Eye (tissue), 1 donor: ENCODE measurements at places on chromosomes 6 and 20.

DNA sequence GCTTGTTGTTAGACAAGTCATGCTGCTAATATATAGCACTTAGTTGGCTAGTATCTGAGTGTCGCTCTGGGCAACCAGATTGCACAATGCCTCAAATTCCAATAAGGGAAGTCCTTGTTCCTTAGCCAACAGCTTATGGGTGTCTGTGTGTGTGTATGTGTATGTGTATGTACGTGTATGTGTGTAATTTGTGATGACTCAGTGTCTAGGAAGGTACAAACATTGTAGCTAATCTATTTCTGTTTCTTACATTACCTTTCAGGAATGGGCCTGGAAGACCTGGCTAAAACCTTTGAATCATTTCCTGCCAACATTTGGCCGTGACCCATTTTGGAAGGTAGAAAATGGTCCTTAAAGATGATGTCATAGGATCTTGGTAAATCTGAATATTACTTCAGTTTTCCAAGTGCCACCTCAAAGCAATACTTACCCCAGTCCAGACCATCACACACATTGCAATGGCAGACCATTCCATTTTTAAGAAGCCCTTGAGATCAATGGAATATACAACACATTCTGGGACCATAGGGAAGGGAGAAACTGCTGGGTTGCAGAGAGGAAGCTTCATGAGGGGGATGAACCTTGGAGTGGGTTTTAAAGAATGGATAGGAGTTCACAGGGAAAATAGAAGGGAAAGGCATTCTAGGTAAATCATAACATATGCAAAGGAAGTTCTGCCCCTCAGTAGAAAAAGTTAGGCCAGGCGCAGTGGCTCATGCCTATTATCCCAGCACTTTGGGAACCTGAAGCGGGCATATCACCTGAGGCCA lies 25.1 kb downstream of the NEDD9 start:
- DNase-seq, result no peak

DNA sequence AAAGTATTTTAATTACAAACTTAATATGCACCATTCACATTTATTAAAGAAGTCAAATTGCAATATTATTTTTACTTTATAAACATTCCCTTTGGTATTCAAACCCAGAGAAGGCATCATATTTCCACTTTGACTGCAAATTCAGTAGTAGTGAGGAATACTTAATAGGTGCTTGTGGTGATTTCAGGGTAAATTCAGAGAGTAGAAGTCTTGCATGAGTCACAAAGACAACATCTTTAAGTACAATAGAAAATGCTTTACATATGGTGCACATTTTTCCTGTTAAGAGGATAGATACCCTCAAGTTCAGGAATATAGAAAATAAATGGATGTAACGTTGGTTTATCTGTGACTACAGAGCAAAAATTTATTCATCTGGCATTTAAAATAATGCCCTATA lies 390.2 kb downstream of the TENT5A start:
- no peak for DNase-seq

- no peak for DNase-seq
These were observed 39.7 kb upstream of the SUPT3H start for GRCh38 chr6:45417436-45417835.

- DNase-seq, result no peak
These were observed 48.1 kb downstream of the ZBTB9 start for GRCh38 chr6:33502486-33502885.

DNA sequence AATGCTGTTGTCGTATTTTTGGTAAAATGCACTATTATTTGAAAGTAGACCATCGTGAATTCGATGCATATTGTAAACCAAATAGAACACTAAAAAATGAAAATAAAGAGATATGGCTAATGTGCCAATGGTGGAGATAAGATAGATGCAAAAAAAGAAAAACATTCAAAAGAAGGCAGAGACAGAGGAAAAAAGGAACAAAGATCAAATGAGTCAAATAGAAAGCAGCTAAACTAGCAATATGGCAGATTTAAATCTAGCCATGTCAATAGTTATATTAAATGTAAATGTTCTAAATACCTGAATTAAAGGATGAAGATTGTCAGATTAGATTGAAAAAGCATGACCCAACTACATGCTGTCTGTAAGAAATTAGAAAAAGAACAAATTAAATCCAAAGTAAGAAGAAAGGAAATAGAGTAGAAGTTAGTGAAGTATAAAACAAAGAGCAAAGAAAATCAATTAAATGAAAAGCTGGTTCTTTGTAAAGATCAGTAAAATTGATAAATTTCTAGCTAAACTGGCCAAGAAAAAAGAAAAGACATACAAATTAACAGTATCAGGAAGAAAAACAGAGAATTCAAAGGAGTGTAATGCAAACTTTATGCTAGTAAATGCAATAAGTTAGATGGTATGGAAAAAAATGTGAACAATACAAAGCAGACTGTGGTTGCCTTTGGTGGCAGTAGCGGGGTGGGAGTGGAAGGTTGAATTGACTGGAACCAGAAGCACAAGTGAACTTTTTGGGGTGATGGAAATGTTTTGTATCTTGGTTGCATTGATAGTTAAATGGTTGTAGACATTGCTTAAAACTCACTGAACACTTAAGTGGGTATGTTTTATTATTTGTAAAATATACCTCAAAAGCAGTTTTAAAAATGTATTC lies 44.8 kb downstream of the PTPN1 start:
- DNase-seq, result no peak

- DNase-seq, result no peak
These were observed 7.9 kb downstream of the MAP3K4 start for GRCh38 chr6:160999516-160999915.

DNA sequence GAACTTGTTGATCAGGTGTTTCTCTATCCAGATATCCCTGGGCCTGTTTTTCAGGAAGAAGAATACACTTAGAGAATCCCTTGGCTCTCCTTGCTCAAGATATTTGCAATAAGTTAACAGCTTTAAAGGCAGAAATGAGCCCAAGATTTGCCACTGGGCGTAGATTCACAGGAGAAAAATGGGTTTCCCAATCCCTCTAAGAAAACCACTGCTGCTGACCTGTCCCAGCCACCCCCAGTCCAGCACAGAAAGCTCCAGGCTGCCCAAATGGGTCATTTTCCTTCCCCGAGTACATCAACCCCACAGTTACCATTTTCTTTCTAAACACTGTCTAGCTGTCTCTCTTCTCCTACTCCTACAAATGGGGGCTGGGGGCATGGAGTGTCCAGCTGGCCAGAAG lies 67.3 kb downstream of the ANKRD60 start:
- no peak for DNase-seq

DNA sequence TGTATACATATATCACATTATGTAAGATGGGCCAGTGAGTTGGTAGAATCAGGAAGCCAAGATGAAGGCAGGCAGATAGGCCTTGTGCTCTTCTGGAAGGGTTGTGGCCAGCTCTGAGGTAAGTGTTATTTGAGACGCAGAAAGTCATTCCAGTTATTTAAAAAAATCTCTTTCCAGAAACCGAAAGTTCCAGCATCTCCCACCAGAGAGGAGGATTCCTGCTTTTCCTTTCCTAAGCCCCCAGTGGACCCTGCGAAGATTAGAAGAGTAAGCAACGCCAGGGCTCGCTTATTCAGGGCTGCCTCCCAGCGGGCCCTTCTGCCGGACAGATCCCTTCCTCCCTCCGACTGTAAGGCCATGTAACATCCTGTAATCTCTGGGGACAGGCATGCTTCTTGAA lies 20.4 kb downstream of the ARMC2 start:
- no peak for DNase-seq

DNA sequence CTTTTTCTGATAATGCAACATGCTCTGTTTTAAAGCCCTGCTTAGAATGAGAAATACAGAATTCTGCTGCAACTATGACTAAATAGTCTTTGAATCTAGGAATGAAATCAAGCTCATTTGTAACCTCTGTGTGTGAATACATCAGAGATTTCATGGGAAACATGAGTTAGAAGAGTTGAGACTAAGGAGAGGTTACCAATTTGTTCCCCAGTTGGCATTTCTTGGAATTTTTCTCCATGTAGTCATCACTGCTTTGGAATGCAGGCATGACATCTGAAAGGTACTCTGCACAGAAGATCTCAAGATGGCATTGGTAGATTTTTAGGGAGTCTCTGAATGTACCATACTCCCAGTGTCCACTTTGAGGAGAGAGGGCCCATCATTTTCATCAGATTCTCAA lies 237.2 kb downstream of the TFAP2A start:
- DNase-seq, result no peak

DNA sequence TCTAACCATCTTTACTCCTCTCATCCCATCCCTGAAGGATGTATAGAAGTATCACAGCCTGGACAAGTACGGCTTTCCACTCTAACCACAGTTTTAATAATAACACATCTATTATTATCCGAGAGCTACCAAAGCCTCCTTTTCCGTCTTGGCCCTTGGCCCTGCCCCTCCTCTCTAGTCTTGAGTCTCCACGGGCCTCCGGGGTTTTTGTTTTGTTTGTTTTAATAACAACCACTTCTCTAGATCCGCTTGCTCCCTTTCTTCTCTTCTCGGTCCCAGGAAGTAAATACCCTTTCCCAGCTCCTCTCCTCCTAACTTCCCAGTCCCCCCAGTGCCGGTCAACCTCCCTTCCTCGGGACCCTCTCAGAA lies 661 bp downstream of the LCA5 start:
- DNase-seq, result no peak

DNA sequence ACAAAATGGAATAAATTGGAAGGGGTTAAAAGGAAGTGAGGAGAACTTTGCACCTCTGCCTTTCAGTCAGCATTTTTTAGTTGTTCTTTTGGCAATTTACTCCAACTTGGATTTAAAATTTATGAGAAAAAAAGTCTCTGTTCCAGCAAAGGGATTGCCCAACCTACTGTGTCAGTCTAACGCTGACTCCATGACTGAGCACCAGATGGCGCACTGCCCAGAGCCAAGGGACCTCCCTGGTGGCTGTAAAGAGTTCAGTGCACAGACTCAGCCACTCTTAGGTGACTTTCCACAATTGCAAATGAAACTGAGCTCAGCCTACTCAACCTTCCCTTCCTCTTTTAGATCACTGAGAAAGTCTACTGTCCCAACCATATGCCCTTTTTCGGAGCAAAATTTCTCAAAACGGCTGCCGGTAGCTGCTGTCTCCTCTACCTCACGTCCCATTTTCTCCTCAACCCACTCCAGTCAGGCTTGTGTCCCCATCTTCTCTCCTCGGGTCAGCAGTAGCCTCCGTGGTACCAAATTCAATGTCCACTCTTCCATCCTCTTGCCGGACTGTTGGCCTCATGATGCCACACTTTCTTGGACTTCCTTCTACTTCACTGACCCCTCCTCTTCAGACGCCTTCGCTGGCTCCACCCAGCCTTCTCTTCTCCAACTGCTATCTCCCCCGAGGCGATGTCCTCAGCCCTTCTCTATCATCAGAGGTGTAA lies 38.7 kb downstream of the GSTA2 start:
- DNase-seq, result peak; percentile 54

DNA sequence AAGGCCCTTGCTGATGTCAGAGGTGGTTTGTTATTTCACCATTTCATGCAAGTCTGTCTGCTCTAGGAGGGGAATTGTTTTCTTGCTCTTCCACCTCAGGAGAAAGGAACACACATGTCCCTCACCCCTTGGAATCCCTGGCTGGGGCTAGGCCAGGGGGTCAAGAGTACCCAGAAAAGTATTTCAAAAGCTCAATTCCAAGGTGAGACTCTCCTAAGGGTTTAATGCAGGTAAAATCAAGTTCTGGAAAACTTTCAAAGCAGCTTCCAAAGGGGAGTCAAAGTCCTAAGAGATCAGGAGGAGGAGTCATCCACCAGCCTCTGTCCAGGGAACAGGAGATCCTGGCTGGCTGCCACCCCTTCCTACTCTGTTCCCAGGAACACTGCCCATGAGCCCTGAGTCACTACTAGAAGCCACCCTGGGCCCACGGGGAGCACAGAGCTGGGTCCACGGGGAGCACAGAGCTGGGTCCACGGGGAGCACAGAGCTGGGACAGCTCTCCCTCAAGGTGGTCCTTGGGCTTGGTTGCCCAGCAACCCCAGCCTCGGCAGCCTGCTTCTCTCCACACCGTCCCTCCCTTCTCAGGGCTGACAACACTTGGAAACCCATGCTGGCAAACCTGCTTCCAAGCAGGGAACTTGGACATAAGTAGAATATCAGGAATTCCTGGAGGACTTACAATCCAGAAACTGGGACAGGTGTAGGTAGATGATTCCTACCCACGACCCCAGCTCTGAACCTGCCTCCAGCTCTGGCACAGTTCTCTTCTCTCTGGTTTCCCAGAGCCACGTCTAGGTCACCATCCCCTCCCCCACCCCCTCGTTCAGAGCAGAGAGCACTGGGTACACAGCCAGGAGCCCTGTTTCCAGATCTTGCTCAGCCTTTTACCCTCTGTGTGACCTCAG lies 35.3 kb upstream of the CDKN1A start:
- DNase-seq, result no peak

DNA sequence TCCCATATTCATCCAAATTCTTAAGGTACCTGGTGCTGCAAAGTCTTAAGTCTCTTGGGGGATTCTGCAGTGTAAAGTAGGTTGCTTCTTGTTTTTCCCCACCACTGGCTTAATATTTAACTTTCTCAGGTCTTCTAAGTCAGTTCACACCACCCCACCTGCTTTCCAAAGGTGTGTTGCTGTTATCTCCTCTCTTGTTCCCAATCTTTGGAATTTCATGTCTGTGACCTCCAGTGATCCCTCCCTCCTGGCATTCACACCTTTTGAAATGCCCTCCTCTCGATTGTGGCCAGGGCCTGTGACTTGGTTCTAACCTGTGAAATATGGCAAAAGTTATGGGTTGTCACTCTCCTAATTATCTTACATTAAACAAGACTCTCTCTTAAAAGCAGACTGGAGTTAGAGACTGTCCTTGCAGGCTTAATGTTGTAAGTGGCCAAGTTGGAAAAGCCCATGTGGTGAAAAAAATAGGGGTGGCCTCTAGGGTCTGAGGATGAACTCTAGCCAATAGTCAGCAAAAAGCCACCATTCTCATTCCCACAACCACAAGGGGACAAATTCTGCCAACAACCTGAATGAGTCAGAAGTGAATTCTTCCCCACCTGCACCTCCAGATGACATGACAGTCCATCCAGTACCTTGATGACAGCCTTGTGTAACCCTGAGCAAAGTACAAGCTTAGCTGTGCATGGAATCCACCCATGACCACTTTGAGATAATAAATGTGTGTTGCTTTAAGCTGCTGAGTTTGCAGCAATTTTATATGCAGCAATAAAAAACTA lies 45.1 kb downstream of the ADGRF1 start:
- DNase-seq, result no peak

GRCh38 chr6:63817492-63818050 lies 182.0 kb downstream of the PHF3 start:
- peak; percentile 11 for DNase-seq

DNA sequence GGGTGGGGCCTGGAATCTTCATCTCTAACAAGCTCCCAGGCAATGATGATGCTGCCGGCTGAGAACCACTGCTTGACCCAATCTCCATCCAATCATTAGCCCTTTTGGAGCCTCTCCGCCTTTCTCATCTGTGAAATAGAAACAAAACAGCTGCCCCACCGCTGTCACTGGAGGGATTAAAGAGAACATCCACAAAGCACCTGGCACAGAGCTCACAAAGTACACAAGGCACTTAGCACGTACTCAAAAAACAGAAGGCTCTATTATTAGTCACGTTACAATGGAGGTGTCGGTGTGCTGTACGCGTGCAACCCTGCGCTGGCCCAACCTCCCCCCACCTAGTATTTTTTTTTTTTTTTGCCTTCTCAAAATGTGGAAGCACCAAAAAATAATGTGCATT lies 213.5 kb upstream of the ARID1B start:
- no peak for DNase-seq
